ENCODE measurements at places on chromosomes 13 and 19. TPM values are rescaled to one million over a fixed set of nuclear protein-coding genes. Genes with fewer than 3 reads are reported as not detected.

The CGB1 gene
- not detected for polyA plus RNA-seq

The C19orf33 gene
- polyA plus RNA-seq: 0.38 TPM

The APLP1 gene
- 6.8 TPM for polyA plus RNA-seq

The ZNF235 gene
- 3.6 TPM for polyA plus RNA-seq

The LYPD3 gene
- 1.0 TPM for polyA plus RNA-seq

DNA sequence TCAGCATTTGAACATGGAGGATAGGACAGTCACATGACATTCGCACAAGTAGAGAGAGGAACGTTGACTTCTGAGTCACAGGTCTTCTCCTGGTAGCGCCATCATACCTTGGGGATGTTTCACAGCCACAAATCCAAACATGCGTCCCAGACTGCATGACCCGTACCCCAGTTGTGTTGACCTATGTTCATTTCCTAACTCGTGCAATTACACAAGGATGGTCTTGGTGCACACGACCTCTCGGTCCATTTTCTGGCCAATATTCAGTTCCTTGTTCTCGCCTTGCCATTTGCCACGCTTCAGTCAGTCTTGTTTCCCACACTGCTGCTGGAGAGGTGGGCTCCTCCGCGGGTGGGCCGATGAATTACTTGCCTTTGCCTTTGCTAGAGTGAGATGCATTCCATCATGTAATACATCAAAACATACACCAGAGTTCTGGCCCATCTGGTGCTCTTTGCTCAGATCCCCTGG, 87.3 kb downstream of the COL4A2 start:
- no peak for DNase-seq

DNA sequence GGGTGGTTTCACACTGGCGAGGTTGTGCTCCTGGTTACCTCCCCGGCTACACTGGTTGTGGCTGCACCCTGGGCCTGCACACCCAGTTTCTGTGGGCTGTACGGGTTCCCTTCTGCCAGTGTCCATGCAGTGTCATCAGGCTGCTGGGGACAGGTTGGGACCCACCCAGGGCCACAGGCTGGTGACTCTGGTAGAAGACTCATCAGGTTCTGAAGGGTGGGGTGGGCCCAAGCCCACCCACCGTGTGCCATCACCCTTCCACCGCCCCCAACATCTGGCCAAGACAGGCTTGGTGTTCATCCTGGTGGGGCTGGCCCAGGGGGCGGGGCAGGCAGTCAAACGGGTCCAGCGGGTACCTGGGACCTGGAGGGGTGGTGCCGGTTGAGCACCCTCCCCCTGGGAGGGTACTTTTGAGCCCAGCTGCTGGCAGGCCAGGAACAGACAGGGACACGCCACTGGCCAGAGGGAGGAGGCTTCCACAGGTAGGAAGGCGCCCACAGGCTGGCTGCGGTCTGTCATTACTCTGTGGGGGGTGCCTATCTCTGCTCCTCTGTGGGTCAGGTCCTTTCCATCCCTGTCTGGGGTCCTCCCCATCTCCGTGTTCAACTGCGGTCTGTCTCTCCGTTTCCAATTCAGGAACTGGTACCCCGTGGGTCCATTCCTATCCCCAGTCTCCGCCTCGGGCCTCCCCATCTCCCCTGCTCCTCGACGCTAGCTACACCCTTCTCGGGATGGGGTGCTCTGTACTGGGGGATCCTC, at the start of gene RNF225:
TSS of gene RNF225 (plus strand) at position 437 of the 759 bp plus-strand sequence. CDS start 434 bp downstream, outside the sequence.
- DNase-seq: no peak

- DNase-seq: no peak
These were observed 277.9 kb downstream of the ZNF536 start for GRCh38 chr19:30649934-30650614.

- DNase-seq: no peak
These were observed 3.0 kb upstream of the PRKD2 start for GRCh38 chr19:46719629-46720502.
